Posterior vena cava (tissue), 2 donors: ENCODE measurements at places on chromosomes 16 and 17.

DNA sequence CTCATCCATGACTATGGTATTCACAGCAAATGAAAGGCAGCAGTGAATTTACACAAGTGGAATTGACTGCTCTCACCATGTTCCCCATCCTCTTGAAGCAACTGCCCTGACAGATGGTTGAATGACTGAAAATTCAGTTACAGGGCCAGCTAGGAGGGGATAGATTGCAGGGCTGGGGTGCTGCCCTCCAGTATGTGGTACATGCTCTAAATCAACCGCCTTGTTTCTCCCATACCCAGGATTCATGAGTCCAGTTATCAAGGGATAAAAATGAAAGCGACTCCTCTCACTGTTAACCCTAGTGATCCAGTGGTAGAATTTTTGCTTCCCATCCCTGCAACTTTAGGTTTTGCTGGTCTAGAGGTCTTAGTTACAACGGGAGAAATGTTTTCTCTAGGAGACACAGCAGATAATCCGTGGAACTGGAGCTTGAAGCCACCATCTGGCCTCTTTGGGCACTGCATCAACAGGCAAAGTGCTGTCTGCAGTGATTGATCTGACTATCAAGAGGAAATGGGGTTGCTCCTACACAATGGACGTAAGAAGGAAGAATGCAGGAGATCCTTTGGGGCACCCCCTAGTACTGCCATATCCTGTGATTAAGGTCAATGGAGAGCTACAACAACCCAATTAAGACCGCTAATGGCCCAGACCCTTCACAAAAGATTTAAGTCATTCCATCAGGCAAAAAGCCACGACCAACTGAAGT is 32.0 kb downstream of the SCPEP1 start:
- DNase-seq: no peak

DNA sequence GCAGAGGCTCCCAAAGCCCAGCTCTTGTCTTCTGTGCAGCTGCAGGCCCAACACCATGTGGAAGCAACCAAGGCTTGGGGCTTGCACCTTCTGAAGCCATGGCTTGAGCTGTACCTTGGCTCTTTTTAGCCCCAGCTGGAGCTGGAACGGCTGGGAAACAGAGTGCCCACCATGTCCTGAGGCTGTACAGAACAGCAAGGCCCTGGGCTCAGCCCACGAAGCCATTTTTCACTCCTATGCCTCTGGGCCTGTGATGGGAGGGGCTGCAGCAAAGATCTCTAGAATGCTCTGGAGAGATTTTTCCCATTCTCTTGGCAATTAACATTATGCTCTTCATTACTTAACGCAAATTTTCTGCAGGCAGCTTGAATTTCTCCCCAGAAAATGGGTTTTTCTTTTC is 68.1 kb downstream of the CDRT15 start:
- no peak for DNase-seq

- DNase-seq: no peak
Measured at GRCh38 chr16:71916397-71916920, 21.1 kb downstream of the IST1 start.

GRCh38 chr16:53045341-53046220 is 7.1 kb downstream of the CHD9NB start:
- no peak for DNase-seq

GRCh38 chr16:55948230-55948629 is 73.1 kb upstream of the CES5A start:
- no peak for DNase-seq

GRCh38 chr17:13030459-13031300 is 12.9 kb upstream of the ELAC2 start:
- DNase-seq: no peak

DNA sequence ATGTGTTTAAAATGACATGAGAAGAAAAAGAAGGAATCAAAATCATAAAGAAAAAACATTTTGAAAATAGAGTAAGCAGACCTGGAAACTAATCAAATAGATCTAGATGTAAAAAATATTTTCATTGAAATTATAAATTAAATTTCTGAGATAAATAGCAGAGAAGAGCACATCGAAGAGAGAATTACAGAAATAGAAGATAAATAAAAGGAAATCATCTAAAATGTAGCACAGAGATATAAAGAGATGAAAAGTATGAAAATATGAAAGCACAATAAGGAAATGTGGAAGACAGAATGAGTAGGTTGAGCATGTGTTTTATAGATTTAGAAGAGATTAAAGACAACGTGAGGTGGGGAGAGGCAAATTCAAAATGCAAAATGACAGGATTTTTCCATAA is 130.9 kb upstream of the SEC14L1 start:
- DNase-seq: no peak

GRCh38 chr16:9135797-9136196 is 44.4 kb downstream of the HAPSTR1 start:
- peak; percentile 74 for DNase-seq

DNA sequence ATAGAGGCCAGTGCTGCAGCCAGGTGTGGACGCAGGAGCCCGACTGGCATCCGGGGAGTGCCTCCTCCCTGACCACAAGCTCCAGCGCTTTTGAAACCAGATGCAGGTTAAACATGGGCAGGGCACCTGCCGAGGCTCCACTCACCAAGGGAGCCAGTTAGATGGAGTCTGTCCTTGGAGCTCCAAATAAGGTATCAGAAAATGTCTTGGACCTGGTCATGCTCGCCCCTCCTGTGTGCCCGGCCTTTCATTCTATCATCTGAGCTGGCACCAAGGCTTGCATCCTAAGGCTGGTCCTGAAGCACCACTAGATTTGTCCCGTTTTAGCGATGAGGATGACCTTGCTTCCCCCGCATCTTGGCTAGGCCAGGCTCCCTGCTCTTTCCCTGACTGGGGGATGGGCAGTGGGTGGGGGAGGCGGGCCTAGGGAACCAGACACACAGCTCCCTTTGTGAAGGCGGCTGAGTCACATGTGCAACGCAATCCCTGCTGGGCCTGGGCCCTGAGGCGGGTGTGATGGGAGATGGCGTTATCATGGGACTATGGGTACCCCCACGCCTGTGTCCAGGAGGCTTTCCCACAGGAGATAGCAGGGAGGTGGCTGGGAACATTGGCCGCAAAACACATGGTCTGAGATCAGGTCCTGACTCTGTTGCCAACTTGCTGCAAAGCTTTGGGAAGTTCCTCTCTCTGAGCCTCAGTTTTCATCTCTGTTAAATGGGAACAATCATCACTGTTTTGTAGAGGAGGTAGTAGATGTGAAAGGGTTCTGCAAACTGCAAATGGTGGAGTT is 5.0 kb upstream of the ADGRG1 start:
- DNase-seq: no peak
